Activated CD8-positive, alpha-beta memory T cell treated with anti-CD3 and anti-CD28 coated beads, Interleukin-2, amount 50 U/mL, for 4 hours (primary cell): ENCODE measurements at places on chromosomes 3 and 15.

DNA sequence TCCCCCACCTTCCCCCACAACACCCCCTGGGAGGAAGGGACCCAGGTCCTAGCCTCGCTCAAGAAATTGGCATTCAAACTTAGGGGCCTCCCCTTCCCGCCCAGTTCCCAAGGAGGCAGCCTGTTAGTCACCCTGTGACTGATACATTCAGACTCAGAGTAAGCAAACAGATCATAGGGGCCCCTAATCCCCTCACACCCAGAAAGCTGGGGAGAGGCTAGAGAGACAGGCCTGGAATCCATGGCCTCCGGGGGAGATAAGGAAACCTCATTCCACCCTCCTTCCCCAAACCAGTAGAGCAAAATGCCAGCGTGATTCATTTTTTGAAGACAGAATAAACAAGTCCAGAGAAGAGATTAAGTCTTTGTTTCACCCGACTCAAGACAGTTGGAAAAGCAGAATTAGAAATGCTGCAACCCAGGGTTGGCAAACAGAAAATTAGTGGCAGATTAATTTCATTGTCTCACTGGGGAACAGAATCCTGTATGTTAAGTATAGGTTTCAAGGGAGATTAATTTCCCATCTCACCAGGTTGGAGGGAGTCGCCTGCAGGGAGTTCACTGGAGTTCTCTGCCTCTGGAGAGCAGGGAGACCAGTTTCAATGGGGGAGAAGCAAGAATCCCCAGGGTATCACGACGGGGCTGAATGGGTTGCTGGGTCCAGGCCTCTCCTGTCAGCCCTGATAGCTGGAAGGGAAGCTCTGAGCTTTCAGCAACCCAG is 268.3 kb downstream of the UACA start:
- DNase-seq, result no peak

- DNase-seq, result no peak
Measured at GRCh38 chr3:76199382-76199781, 414.0 kb upstream of the ZNF717 start.

- DNase-seq, result no peak
Measured at GRCh38 chr3:135191708-135192107, 396.6 kb downstream of the EPHB1 start.

DNA sequence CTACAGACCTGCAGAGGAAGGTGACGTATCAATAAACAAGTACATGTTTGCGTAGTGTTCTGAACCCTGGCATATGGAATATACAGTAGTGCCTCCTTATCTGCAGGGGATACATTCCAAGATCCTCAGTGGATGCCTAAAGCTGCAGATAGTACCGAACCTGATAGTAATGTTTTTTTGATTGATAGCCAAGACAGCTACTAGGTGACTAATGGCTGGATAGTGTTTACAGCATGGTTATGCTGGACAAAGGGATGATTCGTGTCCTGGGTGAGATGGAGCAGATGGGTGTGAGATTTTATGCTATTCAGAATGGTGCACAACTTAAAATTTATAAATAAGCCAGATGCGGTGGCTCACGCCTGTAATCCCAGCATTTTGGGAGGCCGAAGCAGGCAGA is 55.8 kb upstream of the IGF2BP2 start:
- DNase-seq, result no peak

GRCh38 chr15:66092053-66093016 is 161.2 kb downstream of the MEGF11 start:
- DNase-seq, result no peak

- DNase-seq, result no peak
Measured at GRCh38 chr3:64693031-64693430, 5.2 kb upstream of the ADAMTS9 start.

GRCh38 chr3:128078322-128078721 is 26.1 kb downstream of the SEC61A1 start:
- no peak for DNase-seq

DNA sequence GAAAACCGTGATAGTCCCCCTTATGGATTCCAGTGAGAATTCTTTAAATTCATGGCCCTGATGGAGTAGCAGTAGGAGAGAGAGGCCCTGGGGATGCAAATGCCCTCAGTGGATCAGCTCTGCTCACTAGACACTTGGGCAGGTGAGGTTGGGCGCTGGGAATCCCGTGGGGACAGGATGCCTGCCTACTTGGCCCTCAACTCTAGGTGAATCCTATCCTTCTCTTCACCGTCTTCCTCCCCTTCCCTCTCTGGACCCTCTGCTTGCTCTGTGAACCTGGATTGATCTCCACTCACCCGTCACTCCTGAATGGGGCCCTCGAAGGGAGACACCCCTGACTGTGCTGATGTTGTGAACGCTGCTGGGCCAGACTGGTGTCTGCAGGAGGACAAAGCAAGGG is 77.4 kb downstream of the SEC22A start:
- DNase-seq, result no peak

GRCh38 chr15:83587091-83587490 is 66.8 kb upstream of the ADAMTSL3 start:
- DNase-seq, result no peak

- DNase-seq, result no peak
Measured at GRCh38 chr15:62624547-62625378, 417.8 kb upstream of the TPM1 start.

GRCh38 chr15:100259266-100259665 is 82.5 kb downstream of the ADAMTS17 start:
- DNase-seq, result no peak

DNA sequence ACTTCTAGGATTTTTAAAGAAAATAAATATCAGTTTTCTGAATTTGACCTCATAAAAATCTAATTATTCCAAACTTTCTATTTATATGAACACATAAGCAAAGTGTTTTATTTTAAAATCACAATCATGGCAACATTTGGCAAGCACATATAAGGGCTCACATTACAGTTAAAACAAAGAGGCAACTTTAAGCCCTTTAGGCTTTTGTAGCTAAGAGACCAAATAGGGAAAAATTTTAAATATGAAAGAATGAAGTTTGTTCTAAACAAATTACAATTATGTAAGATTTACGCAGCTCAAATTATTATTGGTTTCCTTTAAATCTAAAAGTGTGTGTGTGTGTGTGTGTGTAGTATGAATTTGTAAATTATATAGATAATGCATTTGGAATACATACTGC is 267.0 kb downstream of the ZIC4 start:
- no peak for DNase-seq

DNA sequence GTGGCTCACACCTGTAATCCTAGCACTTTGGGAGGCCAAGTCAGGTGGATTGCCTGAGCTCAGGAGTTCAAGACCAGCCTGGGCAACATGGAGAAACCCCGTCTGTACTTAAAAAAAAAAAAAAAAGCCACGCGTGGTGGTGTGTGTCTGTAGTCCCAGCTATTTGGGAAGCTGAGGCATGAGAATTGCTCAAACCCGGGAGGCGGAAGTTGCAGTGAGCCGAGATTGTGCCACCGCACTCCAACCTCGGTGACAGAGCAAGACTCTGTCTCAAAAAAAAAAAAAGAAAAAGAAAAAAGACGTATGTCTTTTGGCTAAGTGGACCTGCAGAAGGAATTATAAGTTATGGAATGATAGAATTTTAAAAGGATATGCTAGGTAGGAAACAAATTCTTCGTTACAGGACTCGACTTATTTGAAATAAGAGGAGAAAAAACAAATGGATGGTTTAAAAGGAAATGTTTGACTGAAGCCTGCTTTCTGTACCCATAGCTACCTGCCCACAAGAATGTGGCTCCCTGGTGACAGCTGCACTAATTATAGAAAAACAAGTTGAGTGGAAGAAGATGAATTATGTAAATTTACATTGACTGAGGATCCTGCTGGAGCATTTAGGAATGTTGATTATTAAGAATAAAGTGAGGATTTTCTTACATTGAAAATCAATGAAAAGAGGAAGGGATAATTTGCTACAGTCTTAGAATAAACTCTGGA is 36.0 kb upstream of the SKIL start:
- DNase-seq, result no peak

- DNase-seq, result no peak
Measured at GRCh38 chr3:146142757-146143156, 18.2 kb downstream of the PLOD2 start.

DNA sequence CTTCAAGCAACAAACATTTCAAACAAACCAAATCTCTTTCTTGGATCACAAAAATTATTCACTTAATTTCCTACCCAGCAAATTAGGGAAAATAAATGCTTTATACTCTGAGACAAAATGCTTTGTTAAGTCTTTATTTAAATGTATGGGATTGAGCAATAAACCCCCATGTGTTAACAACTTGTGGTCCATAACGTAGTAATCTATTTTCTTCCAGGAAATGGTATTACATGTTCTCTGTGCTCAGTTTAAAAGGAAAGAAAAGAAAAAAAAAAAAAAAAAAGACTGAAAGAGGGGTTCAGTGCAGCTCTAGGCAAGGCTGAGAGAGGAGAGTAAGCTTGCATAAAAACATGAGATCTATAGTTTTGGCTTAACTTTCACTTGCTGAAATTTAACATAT is 102.3 kb downstream of the PIK3CB start:
- DNase-seq, result no peak

DNA sequence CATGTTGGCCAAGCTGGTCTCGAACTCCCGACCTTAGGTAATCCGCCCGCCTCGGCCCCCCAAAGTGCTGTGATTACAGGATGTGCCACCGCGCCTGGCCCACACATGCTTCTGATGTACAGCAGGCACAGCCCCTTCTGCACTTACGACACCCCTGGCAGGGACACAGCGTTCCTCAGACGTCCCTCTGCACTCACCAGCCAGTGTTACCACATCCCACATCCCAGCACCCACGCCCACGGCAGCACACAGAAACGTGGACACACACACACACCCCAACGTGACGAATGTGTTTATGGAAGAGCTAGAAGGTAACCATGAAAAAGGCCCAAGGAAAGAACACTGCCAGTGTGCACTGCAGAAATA is 576 bp upstream of the RPAP1 start:
- no peak for DNase-seq

DNA sequence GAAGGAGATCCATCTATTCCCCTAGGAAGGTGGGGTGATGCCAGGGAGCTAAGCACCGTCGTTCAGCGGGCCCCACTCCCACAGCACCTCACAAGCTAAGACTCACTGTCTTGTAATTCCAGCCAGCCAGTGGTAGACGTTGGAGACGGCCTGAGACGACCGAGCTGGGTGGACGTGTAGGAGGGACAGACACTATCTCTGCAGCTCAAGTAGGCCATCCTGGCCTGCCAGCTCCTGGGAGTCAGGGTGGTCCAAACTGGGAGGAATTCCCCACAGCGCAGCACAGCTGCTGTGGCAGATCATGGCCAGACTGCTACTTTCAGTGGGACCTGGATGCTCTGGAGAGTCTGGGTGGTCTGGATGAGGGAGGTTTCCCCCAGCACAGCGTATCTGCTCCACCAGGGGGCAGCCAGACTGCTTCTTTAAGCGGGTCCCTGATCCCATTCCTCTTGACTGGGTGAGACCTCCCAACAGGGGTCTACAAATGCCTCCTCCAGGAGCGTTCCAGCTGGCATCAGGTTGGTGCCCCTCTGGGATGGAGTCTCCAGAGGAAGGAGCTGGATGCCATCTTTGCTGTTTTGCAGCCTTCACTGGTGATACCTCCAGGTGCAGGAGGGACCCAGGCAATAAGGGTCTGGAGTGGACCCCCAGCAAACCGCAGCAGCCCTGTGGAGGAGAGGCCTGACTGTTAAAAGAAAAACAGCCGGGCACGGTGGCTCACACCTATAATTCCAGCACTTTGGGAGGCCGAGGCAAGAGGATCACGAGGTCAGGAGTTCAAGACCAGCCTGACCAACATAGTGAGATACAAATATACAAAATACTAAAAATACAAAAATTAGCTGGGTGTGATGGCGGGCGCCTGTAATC is 27.6 kb downstream of the GNB5 start:
- DNase-seq, result peak; percentile 30

DNA sequence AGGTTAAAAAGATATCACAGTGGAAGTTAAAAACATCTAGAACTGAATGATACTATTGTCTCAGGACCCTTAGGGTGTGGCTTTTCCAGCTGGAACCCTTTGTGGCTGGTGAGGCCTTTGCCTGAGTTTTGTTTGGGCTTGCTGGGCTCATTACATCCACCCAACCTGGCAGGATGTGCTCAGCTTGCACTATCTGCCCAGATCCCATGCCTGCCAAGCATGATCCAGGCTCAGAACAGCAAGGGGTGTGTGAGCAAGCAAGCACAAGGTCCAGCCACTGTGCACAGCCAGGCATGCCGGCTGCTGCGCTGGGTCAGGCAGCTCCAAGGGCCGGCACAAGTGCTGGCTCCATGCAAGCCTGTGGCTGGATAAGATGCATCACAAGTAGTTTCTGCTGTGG is 512.7 kb upstream of the CDIN1 start:
- DNase-seq, result no peak

DNA sequence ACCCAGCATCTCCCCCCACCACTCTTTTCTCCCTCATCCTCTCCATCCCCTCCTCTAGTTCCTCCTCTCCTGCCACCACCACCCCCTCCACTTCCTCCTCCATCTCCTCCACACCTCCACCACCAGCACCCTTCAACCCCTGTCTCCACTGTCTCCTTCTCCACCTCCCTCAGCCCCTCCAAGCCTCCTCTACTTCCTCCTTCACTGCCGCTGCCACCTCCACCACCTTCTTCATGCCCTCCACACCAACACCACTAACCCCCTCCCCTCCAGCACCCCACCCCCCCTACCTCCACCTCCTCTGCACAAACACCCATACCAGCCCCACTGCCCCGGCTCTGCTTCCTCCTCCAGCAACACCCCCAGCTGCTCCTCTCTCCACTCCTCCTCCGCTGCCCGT is 88.0 kb downstream of the HES1 start:
- no peak for DNase-seq

GRCh38 chr15:91196768-91197167 is 96.7 kb downstream of the SV2B start:
- DNase-seq, result no peak

GRCh38 chr15:66477011-66477410 is 20.6 kb downstream of the SNAPC5 start:
- DNase-seq, result no peak

DNA sequence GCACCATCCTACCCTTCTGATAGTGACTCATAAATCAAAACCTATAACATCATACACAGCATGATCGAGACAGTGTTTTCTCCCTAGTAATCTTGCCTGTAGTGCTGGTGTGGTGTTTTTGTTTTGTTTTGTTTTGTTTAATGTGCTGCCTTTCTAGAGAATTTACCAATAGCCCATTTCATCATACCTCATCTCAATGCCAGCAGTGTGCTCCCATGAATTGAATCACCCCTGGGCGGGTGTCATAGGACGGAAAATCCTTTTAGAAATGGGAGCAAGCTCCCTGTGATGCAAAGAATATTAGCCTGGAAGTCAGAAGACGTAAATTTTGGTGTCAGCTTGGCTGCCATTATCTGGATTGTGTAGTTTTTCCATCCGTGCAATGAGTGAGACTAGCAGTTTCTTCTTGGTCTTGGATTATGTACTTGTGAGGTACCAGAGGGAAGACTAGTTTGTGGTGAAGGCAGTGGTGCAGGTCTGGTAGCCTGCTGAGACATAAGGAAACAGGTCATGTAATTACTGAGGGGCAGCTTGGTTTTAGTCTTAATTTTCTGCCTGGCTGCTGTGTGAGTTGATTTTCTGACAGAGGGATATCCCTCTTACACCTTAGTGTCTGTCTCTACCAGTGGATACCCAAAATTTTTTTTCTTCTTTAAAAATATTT is 29.9 kb downstream of the IGSF10 start:
- DNase-seq, result no peak

GRCh38 chr3:40605960-40606359 is 81.2 kb downstream of the ZNF621 start:
- DNase-seq, result no peak
